Activated CD4-positive, alpha-beta T cell treated with anti-CD3 and anti-CD28 coated beads, Interleukin-2, amount 10 ng/mL, durations not matched to agents 24 days and 14 days (primary cell): ENCODE measurements at places on chromosomes 1 and 21. TPM values are rescaled to one million over a fixed set of nuclear protein-coding genes. Genes with fewer than 3 reads are reported as not detected.

A3GALT2 gene
- total RNA-seq = not detected in 2 replicates

PCBP3 gene
- total RNA-seq = 7.5 and 9.7 TPM in 2 replicates

SIM2 gene
- 0.12 and 0.21 TPM in 2 replicates for total RNA-seq

GRCh38 chr1:171258429-171258828 lies 10.1 kb downstream of the FMO1 start:
- no peak for DNase-seq

DNA sequence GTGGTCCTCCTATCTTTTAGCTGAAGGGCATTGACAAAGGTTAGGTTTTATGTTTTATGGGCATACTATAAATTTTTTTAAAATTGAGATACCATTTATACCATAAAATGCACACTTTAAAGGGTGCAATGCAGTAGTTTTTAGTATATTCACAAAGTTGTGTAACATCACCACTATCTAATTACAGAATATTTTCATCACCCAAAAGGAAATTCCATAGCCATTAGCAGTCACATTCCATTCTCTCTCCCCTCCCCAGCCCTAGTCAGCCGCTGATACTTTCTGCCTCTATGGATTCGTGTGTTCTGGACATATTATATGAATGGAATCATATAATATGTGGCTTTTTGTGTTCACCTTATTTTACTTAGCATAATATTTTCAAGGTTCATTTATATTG lies 135.8 kb upstream of the B3GALT2 start:
- no peak for DNase-seq
